ENCODE measurements at places on chromosomes 6 and 20.

DNA sequence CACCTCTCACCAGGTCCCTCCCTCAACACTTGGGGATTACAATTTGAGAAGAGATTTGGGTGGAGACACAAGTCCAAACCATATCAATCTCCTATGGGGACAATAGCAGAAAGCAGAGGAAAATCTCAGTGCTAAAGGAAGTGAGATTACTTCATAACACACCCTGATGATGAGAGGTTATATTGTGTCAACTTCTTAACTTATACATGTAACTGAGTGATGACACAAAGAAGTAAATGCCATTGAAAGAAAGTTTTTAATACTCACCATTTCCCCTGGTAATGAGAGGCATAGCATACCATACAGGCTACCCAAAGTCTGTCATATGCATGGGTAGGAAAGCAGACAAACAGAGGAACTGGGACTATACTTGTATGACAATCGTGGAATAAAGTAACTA is 137.2 kb downstream of the MMUT start:
- DNase-seq = no peak

DNA sequence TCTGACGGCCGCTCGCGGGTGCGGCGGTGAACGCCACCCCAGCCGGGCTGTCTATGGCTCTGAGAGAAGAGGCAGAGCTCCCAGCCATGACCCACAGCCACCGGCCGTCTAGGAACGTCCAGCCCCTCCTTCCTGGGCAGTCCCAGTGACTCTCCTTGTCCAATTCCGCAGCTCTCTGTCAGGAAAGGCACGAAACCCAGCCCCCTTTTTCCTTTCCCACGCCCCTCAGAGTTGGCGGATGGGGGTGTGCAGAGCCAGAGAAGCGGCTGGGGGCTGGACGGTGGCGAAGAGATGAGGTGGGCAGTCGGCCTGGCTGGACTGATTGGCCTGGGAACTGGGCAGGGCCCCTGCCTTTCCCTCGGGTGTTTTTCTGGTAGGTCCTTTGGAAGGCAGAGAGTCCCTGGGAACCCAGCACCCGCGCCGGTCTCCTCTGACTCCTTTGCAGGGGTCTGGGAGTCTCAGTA is 1.5 kb downstream of the EBF4 start:
- DNase-seq = no peak

DNA sequence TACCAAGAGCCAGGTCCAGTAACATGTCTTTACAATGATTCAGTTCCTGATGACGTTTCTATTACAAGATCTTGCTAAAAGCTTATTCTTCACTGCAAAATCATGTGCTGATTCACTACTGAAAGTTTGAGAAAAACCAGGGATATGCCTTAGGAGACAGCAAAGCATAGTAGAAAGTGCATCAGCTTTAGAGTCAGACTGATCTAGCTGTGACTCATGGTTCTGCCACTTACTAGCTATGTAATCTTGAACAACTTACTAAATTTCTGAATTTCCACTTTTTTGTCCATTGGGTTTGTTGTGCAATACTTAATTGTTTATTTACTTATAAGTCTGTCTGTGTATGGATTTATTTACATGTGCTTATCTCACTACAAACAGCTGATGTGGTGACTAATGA is 198.5 kb upstream of the RSPO3 start:
- DNase-seq = no peak

GRCh38 chr6:90212274-90212673 is 84.4 kb downstream of the BACH2 start:
- no peak for DNase-seq

GRCh38 chr20:22584522-22584921 is at the start of gene FOXA2:
Gene FOXA2, minus strand, starts transcription at chr20:22584572. Its CDS starts 294 bp downstream, at chr20:22584278.
- DNase-seq = no peak

DNA sequence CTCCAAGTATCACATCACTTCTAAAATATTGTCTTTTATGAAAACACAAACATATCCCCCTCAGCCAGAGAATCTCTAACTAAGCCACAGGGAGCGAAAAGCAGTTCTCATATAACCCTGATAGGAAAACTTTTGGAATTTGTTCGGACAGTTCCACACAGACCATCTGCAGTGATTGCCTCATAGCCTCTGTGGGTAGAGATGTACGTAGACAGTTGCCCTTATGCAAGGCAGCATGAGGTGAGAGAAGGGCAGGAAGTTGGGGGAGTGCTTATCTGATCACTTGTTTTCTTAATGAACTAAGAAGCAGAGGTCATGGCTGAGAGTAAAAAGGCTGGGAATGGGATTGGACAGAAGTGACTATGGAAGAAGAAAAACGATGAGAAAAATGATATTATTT is 39.6 kb downstream of the SLC23A2 start:
- no peak for DNase-seq

GRCh38 chr6:22254886-22255285 is 42.0 kb downstream of the PRL start:
- no peak for DNase-seq

DNA sequence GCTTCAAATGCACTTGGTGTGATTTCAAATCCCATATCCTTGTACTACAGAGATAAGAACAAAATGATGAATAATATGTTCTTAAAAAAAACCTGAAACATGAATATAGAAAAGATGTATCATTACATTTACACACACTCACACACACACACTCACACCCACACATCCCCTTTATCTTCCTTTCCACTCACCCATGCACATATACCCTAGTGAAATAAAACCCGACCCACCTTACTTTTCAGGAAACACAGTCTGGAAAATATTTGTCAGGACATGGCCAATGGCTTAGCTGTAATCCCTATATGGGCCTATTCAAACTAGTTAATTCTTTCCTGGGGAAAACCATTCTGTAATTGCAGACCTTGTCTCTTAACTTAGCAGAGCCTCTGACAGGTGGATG is 60.8 kb upstream of the EDN1 start:
- DNase-seq = no peak

DNA sequence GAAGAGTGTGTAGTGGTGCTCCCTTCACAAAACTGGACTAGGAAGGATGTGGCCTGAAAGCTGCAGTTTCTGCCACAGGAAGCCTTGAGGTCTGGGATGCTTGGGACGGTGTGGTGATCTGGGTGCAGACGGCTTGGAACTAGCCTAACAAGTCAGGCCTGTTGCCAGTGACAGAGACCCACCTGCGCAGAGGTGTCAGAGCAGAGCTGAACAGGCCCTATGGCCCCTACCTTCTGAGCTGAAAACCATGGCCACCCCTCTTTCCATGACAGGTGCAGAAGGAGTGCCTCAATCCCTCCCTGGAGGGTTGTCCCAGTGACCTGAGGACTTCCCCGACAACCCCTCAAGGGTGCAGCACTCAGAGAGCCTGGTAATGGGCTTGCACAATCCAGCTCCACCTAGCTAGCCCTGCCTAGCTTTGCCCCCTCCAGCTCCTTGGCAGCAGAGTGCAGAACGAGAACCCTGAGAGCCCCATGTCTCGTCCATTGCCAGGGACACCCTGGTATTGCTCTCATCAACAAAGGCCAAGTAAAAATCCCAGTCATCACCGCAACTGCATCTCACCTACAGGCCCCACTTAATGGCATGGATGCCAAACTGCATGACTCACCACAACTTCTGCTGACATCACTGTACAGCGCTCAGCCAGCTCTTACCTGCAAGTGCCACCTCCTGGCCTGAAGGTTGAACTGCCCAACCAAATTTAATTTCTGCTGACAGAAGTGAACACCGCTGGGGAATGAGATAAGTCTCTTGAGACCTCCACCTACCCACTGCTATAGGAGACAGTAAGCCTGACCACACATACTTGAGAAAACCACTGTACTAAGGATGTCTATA is 563.1 kb downstream of the TFAP2A start:
- DNase-seq = no peak

DNA sequence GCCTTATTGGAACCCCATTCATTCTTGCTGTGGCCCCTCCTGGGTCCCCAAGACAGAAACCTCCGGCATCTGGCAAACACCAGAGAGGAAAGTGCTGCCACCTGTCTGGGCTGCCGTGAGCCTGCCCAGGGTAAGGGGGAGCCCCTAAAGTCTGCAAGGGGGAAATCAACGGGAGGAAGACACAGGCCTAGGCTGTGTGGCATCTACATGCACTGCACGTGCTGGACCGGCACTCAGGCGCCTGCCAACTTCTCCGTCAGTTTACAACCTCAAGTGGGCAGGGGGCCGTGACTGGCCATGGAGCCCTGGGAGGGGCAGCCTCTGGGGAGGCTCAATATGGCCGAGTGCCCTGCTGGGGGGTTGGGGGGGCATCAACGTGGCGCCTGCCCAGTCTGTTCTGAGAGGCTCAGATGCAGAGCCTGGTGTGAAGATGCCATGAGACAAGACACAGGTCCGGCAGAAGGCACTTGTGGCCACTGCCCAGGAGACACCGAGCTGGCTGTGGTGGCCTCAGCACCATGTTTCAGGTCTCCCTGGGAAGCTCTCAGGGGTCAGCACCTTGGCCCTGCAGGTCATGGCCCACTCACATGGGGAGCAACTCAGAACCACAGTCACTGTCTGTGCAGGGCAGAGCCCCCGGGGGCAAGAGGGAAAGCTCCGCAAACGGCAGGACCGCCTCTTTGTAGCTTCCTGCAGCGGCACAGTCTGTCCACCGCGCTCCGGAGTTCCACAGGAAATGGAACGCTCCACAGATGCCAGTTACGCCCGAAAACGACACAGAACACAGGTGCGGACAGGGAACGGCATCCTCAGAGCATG is 8.4 kb downstream of the UCKL1 start:
- no peak for DNase-seq

DNA sequence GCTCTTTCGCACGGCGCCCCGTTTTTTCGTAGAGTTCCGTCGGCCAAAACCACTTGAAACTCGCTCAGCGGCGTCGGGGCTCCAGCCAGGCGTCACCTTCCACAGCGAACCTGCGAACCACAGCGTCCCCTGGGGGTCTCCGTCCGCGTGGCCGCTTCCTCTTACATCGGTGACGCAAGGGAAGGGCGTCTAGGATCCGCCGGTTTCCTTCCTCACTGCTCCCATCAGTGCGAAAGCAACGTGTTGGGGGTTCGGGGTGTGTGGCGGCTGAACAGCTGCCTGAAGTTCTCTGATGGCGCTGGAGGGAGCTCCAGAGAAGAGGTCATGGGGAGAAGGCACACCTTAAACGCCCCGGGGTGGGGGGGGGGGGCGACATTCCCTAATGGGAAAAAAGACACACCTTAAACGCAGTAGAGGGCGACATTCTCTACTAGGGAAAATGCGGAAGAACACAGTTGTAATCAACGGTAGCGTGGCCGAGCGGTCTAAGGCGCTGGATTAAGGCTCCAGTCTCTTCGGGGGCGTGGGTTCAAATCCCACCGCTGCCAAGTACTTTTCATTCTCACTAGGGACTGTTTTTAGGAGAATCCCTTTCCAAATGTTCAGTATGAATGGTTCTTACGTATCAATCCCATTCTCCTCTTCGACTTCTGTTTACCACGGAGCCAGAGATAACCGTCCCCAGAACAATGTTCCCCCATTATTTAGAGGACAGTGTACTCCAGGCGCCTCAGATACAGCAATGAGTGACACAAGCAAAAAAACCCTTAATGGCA is 16.4 kb downstream of the ZNF311 start:
- DNase-seq = peak; percentile 61

DNA sequence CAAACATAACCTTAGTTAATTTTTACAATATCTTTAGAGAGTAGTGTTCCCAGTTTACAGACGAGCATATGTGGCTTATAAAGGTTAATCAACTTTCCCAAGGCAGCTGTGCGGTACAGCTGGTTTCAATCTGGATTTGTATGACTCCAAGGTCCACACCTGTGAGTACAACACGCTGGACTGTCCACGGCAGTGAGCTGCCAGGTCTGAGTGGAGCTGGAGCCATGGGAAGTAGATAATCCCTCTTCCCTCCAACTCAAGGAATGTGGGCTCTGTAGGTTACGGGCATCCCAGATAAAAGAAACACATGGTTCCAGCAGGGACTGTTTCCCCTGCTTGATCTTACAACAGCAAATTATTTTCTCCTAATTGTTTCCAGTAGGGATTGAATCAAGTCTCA is 102.2 kb downstream of the SOD2 start:
- DNase-seq = no peak

GRCh38 chr20:373171-373890 is 7.2 kb upstream of the TRIB3 start:
- no peak for DNase-seq

- no peak for DNase-seq
These were observed 297.1 kb downstream of the DHX35 start for GRCh38 chr20:39259010-39259803.

- DNase-seq = no peak
These were observed 102.2 kb upstream of the EXOC2 start for GRCh38 chr6:795046-795685.

- no peak for DNase-seq
These were observed 2.0 kb downstream of the SRXN1 start for GRCh38 chr20:650954-651353.

GRCh38 chr20:46703435-46703834 is 6.0 kb upstream of the SLC2A10 start:
- no peak for DNase-seq

GRCh38 chr6:83151114-83151513 is 42.0 kb downstream of the PGM3 start:
- no peak for DNase-seq

DNA sequence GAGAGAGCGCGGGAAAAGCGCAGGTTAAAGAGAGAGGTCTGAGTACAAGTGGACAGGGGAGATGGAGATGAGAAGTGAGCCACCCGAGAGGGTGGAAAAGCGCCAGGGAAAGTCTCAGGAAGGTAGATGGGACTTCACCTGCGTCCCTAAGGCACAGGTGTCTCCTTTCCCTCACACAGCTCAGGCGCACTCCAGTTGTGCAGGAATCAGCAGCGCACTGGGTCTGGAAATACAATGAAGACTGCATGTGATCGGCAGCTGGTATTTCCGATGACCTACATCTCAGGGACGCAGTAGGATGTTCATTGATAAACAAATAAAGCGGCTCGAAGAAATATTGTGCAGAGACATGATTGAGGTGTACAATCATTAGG is 432 bp upstream of the KHDRBS2 start:
- no peak for DNase-seq

- no peak for DNase-seq
These were observed 66.0 kb downstream of the ZBTB2 start for GRCh38 chr6:151325075-151326050.

DNA sequence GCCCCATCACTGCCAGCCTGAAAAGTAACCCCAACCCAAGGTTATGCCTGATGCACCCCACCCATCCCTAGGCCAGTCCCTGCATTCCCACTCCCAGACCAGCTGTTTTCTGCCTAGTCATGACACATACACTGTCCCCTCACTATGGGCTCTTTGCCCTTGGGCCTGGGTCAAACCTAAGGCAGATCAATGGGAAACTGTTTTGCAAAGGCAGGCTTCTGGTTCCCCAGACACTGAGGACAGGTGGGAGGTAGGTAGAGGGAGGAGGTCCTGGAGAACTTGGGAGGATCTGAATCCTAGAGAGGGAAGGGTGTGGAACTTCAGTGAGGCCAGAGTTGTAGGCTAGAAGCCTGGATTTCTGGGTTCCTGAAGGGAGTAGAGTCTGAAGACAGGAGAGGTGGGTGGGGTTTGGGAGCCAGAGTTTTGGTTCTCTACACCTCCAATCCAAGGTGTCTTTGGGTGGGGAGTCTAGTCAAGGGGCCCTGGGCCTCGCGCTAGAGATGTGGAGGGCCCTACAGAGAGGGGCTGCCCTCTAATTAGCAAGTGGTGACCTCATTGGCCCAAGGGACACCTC is 2.0 kb downstream of the CLIC1 start:
- DNase-seq = no peak

GRCh38 chr6:164010441-164011103 is 596.1 kb downstream of the QKI start:
- DNase-seq = no peak
